ENCODE measurements at places on chromosomes 13 and 19. TPM values are rescaled to one million over a fixed set of nuclear protein-coding genes. Genes with fewer than 3 reads are reported as not detected.

DNA sequence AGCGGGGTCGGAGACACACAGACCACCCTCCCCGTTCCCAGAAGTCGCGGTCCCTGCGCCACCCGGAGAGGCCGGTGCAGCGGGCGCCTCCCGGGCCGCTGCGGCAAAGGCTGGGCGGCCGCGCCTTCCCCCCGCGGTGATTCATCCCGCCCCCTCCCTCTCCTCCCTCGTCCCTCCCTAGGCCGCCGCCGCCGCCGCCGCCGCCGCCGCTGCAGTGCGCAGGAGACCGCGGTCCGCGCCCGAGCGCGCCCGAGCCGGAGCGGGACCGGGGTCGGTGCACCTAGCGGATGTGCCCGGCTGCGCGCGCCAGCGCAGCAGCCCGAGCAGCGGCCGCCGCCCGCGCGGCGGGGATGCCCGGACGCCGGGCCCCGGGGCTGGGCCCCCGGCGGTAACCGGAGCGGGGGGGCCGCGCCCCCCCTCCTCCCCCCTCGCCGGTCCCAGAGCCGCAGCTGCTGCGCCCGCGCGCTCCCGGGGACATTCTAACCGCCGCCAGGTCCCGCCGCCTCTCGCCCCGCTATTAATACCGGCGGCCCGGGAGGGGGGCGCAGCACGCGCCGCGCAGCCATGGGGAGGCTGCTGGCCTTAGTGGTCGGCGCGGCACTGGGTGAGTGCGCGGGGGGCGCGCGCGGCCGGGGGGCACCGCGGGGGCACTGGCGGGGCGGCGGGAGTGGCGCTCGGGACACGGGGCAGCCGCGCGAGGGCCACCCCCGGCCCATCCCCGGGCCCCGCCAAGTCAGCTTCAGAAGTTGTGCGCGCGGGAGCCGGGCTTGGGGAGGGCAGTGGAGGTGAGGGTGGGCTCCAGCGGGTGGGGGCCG is at the start of gene SCN1B:
TSS of gene SCN1B (plus strand) at position 214 of the 815 bp plus-strand sequence. CDS start at position 565, 351 bp downstream.
- DNase-seq = no peak

- DNase-seq = no peak
Measured at GRCh38 chr13:43880214-43880855, 631 bp downstream of the LACC1 start.

DNA sequence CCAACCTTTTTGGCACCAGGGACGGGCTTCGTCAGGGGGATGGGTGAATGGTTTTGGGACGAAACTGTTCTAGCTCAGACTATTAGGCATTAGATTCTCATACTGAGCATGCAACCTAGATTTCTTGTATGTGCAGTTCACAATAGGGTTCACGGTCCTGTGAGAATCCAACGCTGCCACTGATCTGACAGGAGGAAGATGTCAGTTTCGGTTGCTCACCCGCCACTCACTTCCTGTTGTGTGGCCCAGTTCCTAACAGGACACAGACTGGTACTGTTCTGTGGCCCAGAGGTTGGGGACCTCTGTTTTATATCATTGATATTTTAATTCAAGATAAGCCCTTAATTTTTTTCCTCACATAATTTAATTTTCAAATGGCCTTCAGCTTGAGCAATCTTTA is 26.7 kb upstream of the TDRD3 start:
- no peak for DNase-seq

ZNF701 gene
- 4.1 TPM for total RNA-seq

IFNL2 gene
- not detected for total RNA-seq

Data from left lobe of liver (tissue), 2 donors.